ENCODE measurements at places on chromosomes 12 and 14. TPM values are rescaled to one million over a fixed set of nuclear protein-coding genes. Genes with fewer than 3 reads are reported as not detected.

- no peak for DNase-seq
Observed at GRCh38 chr12:89665556-89665955, 43.1 kb downstream of the ATP2B1 start.

DNA sequence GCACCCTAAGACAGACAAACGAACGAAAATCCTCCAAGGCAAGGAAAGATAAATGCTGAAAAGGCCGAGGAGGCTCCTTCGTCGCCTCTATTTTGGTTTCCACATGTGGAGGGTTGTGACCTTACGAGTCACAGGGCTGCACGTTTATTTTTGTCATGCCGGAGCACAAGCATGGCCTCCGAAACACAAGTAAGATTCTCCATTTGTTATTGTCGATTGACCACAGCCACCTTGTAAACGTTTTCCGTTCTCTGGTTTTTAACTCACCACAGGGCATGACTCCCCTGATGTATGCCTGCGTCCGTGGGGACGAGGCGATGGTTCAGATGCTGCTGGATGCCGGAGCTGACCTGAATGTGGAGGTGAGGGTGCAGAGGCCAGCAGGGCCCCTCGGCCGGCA lies 73.1 kb upstream of the PWP1 start:
- no peak for DNase-seq

- no peak for DNase-seq
Observed at GRCh38 chr12:121240062-121240420, 30.1 kb downstream of the P2RX4 start.

GRCh38 chr14:49461529-49462401 lies 124.4 kb downstream of the RPS29 start:
- peak; percentile 48 for DNase-seq

- no peak for DNase-seq
Observed at GRCh38 chr12:113650476-113650875, 178.8 kb upstream of the LHX5 start.

- no peak for DNase-seq
Observed at GRCh38 chr12:86138770-86139169, 117.4 kb downstream of the MGAT4C start.

DNA sequence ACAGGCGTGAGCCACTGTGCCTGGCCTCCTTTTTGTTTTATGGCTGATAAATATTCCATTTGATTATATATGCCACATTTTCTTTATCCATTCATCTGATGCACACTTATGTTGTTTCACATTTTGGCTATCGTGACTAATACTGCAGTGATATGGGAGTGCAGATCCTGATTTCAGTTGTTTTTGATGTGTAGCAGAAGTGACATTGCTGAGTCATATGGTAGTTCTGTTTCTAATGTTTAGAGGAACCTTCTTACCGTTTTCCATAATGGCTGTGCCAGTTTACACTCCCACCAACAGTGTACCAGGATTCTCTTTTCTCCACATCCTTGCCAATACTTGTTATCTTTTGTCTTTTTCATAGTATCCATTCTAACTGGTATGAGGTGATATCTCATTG lies 235.9 kb downstream of the ERC1 start:
- DNase-seq = no peak

DNA sequence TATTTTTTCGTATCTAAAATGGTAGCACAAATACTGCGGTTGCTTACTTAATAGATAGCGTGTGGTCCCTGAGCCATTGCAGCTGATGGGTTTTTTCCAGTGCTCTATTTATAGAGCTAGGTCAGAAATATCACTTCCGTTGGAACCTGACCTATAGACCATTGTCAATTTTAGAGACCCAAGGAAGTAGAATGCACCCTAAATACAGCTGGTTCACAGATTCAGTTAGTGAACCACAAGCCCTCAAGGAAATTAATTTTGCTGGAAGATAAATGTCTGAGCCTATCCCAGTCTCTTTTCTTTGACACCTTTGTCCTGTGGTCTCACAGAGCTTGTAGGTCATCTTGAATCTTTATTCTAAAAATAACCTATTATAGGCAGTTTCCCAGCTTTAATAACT lies 391.0 kb downstream of the ZFP36L1 start:
- no peak for DNase-seq

GRCh38 chr12:119802472-119802871 lies 74.6 kb downstream of the CIT start:
- no peak for DNase-seq

GRCh38 chr14:58794993-58795762 lies 157.4 kb downstream of the DACT1 start:
- no peak for DNase-seq

DNA sequence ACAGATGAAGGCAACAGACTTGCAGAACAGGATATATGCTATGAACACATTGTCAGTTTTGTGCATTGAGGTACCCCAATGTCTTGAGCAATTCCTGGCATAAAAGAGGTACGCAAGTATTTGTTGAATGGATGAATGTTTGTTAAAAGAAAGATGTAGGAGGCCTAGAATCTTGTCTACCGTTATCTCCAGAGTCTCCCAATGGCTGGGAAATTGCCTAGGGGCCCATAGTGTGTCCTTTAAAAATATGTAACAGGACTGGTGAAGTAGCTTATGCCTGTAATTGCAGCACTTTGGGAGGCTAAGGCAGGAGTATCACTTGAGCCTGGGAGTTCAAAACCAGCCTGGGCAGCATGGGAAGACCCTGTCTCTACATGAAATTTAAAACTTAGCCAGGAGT lies 20.4 kb upstream of the SPTSSA start:
- no peak for DNase-seq

- DNase-seq = no peak
Observed at GRCh38 chr14:64465831-64466554, 694 bp downstream of the AKAP5 start.

- no peak for DNase-seq
Observed at GRCh38 chr14:55136885-55137786, 8.1 kb downstream of the LGALS3 start.

DNA sequence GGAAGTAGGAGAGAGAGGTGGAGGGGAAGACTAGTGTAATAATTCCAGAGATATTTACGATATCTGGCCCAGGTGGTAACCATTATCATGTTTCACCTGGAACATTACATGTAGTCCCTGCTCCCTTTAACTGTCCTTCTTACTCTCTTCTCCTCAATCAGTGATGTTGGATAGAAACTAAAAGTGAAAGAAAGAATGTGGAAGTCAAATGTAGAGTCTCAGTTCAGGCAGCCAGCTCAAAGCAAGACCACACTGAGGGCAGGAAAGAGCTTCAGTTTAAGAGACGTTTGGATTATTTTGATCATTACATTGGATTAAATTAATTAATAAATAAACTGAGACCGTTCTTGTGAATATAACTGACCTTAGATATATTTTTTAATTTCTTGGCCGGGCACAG lies 594.4 kb downstream of the FLRT2 start:
- no peak for DNase-seq

- DNase-seq = no peak
Observed at GRCh38 chr14:101928415-101928841, 35.9 kb upstream of the DYNC1H1 start.

GRCh38 chr12:114774197-114774596 lies 90.2 kb upstream of the TBX3 start:
- DNase-seq = peak; percentile 9

GRCh38 chr12:27984275-27984674 lies 11.7 kb upstream of the PTHLH start:
- no peak for DNase-seq

GRCh38 chr14:30227876-30228275 lies 300.2 kb upstream of the PRKD1 start:
- DNase-seq = peak; percentile 32

DNA sequence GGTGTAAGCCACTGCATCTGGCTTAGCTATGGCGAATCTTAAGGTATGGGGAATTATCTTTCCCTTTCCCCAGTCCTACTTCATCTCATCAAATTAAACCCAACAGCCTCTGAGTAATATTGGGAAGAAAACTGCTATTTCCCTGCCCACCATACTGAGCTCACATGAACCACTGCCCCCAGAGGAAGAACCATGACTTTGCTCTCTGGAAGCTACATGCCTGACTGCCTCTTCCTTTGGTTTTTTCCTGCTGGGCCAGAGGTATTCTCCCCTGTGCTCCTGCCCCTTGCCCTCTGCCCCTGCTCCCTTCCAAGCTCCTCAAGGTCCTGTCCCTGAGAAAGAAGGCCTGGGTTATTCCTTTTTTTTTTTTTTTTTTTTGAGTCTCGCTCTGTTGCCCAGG lies 15.2 kb downstream of the RILPL2 start:
- DNase-seq = no peak

- no peak for DNase-seq
Observed at GRCh38 chr14:96269359-96269710, 13.3 kb downstream of the BDKRB1 start.

GRCh38 chr14:94031883-94032279 lies 5.7 kb downstream of the OTUB2 start:
- DNase-seq = no peak

- DNase-seq = peak; percentile 91
Observed at GRCh38 chr14:76958980-76959710, 69.4 kb downstream of the IRF2BPL start.

DNA sequence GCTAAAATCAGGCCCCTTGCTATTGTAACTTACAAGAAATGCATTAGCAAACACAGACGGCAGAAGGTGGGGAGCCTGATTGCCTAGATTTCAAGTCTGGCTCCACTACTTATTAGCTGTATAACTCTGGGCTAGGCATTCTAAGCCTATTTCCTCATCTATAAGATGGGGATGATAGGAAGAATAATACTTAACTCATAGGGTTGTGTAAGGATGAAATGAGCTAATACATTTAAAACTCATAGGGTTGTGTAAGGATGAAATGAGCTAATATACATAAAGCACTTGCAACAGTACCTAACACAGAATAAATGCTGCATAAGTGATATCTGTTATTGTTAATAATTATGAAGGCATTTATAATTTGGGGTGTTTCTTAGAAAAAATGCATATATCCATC lies 60.1 kb upstream of the DIO2 start:
- no peak for DNase-seq

- peak; percentile 43 for DNase-seq
Observed at GRCh38 chr14:93112891-93113677, 2.6 kb downstream of the ITPK1 start.

DNA sequence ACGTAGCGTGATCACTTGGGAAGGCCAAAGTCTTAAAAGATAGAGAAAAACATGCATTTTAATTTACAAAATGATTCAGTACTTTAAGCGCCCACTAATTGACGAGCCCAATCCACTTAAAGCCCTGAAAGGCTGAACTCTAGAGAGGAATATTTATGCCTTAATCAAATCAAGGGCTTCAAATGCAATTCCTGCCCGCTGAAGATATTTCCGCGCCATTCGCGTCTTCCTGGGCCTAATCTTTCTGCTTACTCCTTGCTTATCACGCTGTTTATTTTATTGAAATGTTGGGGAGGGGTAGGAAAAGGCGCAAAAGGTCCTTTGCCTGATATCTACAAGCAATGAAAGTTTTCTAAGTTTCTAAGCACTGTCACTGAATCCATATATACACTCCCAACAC lies 4.0 kb downstream of the TBX3 start:
- DNase-seq = no peak

DNA sequence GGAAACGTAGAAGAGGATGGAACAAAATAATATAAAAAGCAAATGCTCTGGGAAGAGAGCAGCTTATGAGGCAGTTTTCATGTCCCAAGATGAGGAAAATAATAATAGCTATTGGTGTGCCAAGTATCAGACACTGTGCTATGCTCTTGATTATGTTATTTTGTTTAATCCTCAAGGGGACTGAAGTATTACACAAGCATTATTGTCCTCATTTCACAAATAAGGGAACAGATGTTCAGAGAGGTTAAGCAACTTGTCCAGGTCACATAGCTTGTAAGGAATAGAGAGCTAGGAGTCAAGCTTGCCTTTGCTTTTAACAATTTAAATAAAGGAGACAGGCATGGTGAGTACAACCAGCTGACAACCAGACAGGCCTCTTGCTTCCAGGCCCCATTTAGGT lies 26.9 kb upstream of the LTBP2 start:
- DNase-seq = no peak

DNA sequence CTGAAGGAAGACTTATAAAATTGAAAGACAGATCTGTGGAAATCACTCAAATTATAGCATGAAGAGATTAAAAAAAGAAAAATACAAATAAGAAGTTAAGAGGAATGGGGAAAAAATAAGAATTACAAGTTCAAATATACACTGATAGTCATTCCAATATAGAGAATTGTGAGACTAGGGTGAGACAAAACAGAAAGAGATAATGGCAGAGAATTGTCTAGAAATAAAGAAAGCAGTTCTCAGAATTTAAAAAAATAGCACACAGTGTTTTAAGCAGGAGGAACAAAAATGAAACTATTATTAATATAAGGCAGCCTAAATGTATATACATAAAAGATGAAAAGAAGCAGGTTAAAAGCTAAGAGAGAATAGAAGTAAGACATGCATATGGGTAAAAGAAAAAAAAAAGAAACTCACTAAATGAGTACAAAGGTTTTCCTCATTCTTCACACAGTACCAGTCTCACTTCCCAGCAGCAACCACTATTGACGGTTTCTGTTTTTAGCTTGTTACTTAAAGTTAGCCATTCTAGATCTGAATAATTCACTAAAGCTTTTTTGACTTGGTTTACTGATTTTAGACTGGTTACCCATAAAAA lies 31.1 kb downstream of the SLC38A4 start:
- DNase-seq = no peak

- no peak for DNase-seq
Observed at GRCh38 chr14:22976620-22977433, 5.5 kb downstream of the AJUBA start.

Gene KRT82
- total RNA-seq = not detected

Gene RPL10L
- not detected for total RNA-seq

Gene IL22
- not detected for total RNA-seq

Gene KRT71
- not detected for total RNA-seq

Gene RNASE7
- not detected for total RNA-seq

Gene CRIP1
- total RNA-seq = 11.1 TPM

Gene TCP11L2
- 24.9 TPM for total RNA-seq

Gene PRPH
- total RNA-seq = 0.41 TPM

Gene TMEM63C
- 1.1 TPM for total RNA-seq

Gene PPFIA2
- total RNA-seq = not detected

Gene HOXC6
- total RNA-seq = 1.8 TPM

Gene TCL1A
- total RNA-seq = not detected

Gene STAC3
- total RNA-seq = not detected

Gene SARNP
- 123 TPM for total RNA-seq

Gene NTF3
- not detected for total RNA-seq

Gene PLCZ1
- not detected for total RNA-seq

Gene RERG
- total RNA-seq = 1.6 TPM

Gene CCDC184
- 0.82 TPM for total RNA-seq

Gene C12orf54
- total RNA-seq = not detected
